ENCODE measurements at places on chromosomes 4 and X.
A peak's percentile ranks its signal among the peaks of the same experiment; 100 is the strongest.

- no peak for DNase-seq
Observed at GRCh38 chrX:123173833-123174232, 10.2 kb upstream of the GRIA3 start.

DNA sequence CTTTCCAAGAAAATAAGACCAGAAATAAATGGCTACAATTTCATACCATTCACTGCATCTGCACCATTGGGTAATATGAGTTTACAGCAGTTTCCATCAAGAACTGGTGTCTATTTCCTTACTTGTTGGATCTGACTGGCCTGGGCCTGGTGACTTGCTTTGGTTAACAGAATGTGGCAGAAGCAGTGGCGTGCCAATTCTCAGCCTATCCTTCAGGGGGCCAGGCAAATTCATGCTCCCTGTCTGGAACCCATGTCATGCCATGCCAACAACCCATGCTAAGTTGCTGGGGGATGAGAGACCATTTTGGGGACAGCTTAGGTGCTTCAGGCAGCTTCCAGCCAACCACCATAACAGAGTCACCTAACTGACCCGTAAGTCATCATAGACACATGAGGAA is 656.7 kb downstream of the SPOCK3 start:
- no peak for DNase-seq

GRCh38 chr4:100461807-100462605 is 55.8 kb downstream of the EMCN start:
- DNase-seq, result peak; percentile 70

GRCh38 chrX:30027636-30028035 is 187.7 kb upstream of the MAGEB2 start:
- no peak for DNase-seq

DNA sequence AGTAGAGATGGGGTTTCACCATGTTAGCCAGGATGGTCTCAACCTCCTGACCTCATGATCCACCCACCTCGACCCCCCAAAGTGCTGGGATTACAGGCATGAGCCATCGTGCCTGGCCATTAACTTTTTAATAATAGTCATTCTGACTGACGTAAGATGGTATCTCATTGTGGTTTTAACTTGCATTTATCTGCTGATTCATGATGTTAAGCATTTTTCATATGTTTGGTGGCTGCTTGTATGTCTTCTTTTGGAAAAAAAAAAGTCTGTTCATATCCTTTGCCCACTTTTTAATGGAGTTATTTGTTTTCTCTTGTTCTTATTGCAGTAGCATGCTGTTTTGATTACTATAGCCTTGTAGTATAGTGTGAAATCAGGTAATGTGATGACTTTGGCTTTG is 45.8 kb downstream of the ANXA10 start:
- peak; percentile 83 for DNase-seq

Data from EL (cell line).